ENCODE measurements at places on chromosomes 13 and 19.

GRCh38 chr13:20526664-20527063 is 1.0 kb upstream of the CRYL1 start:
- no peak for DNase-seq

DNA sequence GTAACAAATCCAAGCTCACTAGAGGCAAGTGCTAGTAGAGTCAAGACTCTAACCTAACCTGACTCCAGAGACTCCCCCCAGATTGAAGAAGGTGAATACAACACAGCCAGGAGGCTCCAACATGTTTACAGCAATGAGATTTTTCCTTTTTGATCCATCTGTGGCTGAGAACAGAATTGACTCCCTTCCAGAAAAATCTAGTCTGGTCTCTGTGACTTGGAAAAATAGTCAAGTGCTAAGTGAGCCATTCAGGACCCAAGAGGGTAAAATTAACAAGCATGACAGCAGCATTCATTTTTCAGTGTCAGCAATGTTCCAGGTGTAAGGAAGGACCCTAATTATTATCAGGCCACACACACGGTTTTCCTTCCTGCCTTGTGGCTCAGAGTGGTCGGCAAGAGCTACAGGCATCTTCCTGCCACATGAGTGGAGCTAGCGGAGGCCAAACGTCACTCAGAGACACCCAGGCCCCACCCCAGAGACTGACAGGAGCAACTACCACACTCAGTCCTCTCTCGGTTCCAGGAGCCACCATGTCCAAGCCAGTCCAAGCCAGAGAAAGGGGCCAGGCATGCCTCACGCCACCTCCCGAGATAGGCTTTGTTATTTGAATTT is 395.1 kb downstream of the FOXO1 start:
- no peak for DNase-seq

DNA sequence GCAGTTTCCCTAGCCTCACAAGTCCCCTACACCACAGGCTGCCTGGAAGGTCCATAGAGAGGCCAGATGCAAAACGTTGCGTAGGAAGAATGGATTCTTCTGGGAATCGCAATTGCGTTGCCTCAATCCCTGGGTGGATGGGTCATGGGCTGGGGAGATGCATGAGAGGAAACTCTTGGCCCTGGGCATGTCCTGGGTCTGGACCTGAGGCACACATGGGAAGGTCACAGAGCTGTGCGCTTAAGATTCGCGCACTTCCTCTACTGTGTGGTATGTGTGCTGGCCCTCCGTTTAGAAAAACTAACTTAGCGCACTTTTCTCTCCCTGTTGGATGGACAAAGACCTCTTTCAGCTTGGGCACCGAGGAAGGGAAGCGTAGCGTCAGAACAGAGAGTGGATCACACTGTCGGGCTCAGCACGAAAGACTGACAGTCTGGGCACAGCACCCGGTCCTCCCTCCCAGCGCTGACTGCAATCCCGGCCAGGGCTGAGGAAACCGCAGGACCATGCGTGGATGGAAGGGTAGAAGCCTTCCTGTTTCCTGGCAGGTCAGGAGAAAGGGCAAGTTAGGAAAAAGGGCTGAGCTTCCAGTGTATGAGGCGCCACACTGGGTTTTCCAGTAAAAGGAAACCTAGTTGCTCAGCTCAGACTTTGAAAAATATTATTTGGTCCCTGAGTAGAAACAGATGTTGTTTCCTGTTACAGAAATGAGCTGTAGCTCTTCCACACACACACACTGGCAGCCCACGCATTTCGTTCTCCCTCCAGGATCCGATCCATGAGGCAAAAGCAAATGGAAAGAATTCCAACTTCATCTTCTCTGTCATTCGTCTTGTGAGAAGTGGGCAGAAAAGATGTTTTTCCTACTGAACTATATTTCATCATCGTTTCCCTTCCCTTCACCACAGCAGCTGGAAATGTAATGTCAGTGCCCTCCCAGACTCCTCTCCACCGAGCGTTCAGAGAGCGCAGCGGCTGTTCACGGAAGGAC is 86.0 kb downstream of the ING1 start:
- no peak for DNase-seq

DNA sequence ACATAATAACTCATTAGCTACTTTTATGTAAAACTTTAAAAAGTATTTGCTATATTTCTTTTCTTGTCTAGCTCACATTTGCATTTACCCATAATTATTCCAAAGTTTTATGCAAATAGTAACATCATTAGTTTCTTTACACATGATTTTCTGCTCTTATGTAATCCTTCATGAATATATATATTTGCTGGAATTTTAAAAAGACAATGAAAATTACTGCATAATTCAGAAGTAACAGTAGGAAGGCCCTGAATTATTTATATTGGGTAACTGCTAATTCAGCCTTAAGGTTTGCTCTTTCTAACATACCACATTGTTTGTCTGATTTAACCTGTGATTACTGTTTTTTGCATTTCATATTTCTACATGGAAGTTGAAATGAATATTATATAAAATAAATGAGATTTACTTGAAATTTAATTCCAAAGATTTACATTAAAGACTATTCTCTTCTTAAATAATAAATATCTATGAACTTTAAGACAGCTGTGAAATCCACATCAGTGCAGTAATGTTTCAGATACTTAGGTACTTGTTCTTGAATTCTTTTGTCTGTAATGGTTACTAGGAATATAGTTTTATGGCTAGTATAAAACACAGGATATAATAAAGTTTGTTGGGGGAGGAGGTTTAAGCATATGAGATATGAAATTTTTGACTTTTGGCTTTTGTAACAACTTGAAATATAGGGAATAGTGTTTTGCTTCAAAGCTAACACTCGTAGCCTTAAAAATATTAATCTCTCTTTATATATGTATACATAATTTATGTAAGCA is 46.0 kb downstream of the B3GLCT start:
- no peak for DNase-seq

DNA sequence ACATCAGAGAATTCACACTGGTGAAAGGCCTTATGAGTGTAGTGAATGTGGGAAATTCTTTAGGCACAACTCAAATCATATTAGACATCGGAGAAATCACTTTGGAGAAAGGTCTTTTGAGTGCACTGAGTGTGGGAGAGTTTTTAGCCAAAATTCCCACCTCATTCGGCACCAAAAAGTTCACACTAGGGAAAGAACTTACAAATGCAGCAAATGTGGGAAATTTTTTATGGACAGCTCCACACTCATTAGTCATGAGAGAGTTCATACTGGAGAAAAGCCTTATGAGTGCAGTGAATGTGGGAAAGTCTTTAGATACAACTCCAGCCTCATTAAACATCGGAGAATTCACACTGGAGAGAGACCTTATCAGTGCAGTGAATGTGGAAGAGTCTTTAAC is 10.1 kb downstream of the ZNF17 start:
- DNase-seq, result no peak

DNA sequence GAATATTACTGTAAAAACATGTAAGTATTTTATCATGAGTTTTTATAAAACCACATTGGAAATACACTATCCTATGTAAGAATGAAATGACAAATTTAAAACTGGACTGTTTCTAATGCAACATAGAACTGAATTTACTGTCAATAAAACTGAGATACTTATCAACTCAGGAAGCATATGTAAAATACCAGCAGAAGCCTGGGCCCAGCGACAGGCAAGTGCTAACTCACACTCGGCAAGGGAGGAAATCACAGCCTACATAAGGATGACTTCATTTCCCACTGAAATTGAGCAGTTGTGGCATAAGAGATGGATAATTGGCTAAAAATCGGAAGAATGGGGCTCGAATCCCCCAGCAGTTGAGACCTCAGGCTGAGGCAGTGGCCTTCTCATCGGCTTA is 12.1 kb downstream of the PROZ start:
- no peak for DNase-seq
